ENCODE measurements at places on chromosomes 16 and 17.

DNA sequence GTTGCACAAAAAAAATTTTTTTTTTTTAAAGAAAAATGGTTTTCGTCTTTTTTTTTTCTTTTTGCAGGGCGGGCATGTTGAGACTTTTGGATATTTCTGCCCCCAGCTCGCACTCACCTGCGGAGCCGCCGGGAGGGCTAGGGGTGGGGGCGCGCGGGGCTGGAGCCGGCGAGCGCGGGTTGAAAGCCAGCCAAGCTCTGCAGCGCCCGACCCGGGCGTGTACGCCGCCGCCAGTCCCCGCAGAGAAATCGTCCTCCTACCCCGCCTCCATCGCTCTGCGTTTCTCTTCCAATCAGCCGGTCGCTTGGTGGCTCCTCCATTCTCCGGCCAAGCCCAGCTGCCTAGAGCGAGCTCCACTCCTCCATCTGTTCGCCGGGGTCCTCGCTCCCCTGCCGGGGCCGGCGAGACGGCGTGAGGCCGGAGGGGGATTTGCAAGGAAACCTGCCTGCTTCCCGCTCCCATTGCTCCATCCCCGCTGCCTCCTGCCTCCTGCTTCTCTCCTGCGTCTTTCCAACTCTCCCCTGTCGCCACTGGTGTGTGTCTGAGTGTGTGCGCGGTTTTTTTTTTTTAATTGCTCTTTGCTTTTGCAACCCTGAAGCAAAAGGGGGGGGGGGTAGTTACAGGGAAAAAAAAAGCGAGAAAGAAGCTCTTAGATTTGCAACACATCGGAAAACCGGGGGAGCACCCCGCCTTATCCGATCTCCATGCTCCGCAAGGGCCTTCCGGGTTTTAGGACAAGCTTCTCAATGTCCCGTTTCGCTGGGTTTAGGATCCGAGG is 1.8 kb upstream of the UBTF start:
- H3K27ac ChIP-seq = peak overlapping the region; percentile 86
- peaks cover 30% of the 10 kb centered on the region for H3K4me1 ChIP-seq
- H3K36me3 ChIP-seq = peaks cover 14% of the 10 kb centered on the region
- peak overlapping the region; percentile 89 for H3K4me3 ChIP-seq

GRCh38 chr17:66002063-66002585 is 189.8 kb downstream of the CEP112 start:
- H3K4me3 ChIP-seq = no peak overlapping the region
- H3K27me3 ChIP-seq = no peaks in the 10 kb centered on the region
- H3K4me1 ChIP-seq = no peaks in the 10 kb centered on the region
- H3K27ac ChIP-seq = no peak overlapping the region
- no peak for DNase-seq

GRCh38 chr16:11030990-11031510 is 86.7 kb downstream of the CLEC16A start:
- peaks cover 7% of the 10 kb centered on the region for H3K4me1 ChIP-seq
- H3K4me3 ChIP-seq = no peak overlapping the region
- no peak overlapping the region for H3K27ac ChIP-seq

DNA sequence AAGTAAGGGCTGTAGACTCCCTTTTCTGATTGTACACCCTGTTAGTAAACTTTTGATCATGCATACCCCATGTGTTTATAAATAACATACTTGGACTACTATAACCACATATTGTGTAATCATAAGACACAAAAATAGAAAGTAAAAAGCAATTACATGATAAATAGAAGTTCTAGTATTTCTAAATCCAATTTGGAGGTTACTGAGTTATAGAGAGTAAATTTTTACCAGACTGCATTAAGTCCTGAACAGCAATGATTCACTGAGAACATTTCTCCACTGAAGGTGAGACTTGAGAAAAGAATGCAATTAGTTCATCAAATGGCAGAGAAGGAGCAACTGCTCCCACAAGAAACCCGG is 7.7 kb upstream of the TBKBP1 start:
- peaks cover 13% of the 10 kb centered on the region for H3K4me1 ChIP-seq
- peaks cover 54% of the 10 kb centered on the region for H3K36me3 ChIP-seq
- no peak overlapping the region for H3K4me3 ChIP-seq

DNA sequence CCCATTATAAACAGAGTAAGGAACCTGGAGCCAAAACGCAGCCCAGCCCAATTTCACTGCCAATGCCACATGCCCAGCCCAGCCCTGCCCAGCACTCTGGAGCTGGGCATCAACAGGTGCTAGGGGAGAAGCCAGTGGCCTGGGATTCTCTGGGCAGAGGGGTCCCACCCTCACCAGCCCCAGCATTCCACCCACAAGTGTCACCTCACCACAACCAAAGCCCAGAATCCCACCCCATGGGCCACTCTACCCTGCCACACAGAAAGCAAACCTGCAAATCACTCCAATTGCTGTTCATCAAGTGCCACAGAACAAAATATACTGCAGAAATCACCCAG is 102.5 kb upstream of the CDH5 start:
- H3K27ac ChIP-seq = no peak overlapping the region
- H3K4me3 ChIP-seq = no peak overlapping the region
- peaks cover 25% of the 10 kb centered on the region for H3K27me3 ChIP-seq
- no peaks in the 10 kb centered on the region for H3K36me3 ChIP-seq
- peaks cover 5% of the 10 kb centered on the region for H3K4me1 ChIP-seq

DNA sequence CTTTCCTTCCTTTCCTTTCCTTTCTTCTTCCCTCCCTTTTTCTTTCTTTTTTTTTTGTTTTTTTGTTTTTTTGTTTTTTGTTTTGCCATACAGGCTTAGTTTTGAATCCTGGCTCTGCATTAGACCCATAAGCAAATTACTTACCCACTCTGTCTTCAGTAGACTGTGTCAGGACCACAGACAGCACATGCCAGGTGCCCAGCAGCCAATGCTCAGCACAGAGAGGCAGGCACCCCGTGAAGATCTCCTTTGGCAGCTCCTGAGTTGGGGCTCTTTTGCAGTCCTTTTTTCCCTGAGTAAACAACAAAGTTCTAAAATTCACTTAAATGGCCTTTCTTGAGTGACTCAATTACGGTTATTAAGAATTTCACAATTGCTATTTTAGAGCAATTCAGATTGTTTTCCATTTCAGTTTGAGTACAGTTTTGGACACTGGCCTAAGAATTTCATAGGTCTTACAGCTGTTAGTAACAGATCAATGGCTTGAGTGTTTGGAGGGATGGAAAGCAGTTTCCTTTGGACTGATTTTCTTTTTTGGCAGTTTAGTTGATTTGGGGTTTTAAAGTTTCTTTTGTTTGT is 26.2 kb upstream of the SLC5A11 start:
- no peaks in the 10 kb centered on the region for H3K27me3 ChIP-seq
- no peaks in the 10 kb centered on the region for H3K4me1 ChIP-seq
- DNase-seq = no peak
- peaks cover 43% of the 10 kb centered on the region for H3K36me3 ChIP-seq
- peak overlapping the region; percentile 23 for H3K27ac ChIP-seq
- no peak overlapping the region for H3K4me3 ChIP-seq
